GM23338 (cell line): ENCODE measurements at places on chromosomes 5 and 9.

- no peaks in the 10 kb centered on the region for H3K4me1 ChIP-seq
- no peaks in the 10 kb centered on the region for H3K27me3 ChIP-seq
- DNase-seq, result no peak
- no peaks in the 10 kb centered on the region for H3K36me3 ChIP-seq
- no peak overlapping the region for H3K4me3 ChIP-seq
Measured at GRCh38 chr5:122375801-122376200, 63.8 kb downstream of the SNCAIP start.

- H3K36me3 ChIP-seq, result no peaks in the 10 kb centered on the region
- no peaks in the 10 kb centered on the region for H3K27me3 ChIP-seq
- DNase-seq, result no peak
- H3K27ac ChIP-seq, result no peak overlapping the region
Measured at GRCh38 chr5:19855031-19855430, 133.0 kb downstream of the CDH18 start.

DNA sequence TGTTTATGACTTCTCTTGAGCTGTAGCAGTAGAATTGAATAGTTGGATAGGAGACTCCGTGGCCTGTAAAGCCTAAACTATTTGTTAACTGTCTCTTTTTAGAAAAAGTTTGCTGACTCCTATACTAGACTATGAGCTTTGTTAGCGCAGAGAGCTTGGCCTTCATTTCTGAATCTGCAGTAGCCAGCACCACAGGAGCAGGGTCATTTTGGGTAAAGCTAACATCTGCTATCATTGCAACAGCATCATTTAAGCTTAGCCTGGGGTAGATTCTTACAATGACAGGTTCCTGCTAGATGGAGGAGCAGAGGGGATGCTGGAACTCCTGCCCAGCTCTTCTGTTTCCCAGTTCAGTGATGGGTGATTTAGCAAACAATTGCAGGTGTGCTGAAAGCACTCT is 133.7 kb upstream of the ASTN2 start:
- H3K36me3 ChIP-seq, result no peaks in the 10 kb centered on the region
- no peaks in the 10 kb centered on the region for H3K27me3 ChIP-seq
- no peak for DNase-seq
- no peak overlapping the region for H3K4me3 ChIP-seq

DNA sequence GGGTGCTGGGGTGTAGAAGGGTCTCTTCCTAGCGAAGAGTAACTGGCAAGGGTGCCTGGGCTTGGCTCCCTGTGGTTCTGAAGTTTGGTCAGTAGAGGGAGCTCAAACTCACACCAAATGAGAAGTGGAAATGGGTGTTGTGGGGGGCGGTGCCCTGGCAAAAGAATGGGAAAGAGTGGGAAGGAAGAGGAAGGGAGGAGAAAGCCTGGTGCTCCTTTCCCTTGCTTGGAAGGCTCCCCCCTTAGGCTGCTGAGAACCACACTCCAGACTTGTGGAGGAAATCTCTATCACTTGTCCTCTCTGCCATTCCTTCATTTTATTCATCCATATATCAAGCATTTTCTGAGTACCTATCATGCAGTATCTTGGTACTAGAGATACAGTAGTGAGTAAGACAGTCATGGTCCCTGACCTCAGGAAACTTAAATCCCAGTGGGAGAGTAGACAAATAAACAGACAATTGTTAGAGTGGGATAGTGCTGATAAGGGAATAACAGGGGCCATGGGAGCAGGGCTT is 13.0 kb downstream of the SLC4A9 start:
- H3K4me3 ChIP-seq, result no peak overlapping the region
- H3K4me1 ChIP-seq, result no peaks in the 10 kb centered on the region
- no peaks in the 10 kb centered on the region for H3K27me3 ChIP-seq
- peak; percentile 95 for DNase-seq
- H3K27ac ChIP-seq, result peak overlapping the region; percentile 56; the same call in 1 of the 2 replicates
- H3K36me3 ChIP-seq, result no peaks in the 10 kb centered on the region

DNA sequence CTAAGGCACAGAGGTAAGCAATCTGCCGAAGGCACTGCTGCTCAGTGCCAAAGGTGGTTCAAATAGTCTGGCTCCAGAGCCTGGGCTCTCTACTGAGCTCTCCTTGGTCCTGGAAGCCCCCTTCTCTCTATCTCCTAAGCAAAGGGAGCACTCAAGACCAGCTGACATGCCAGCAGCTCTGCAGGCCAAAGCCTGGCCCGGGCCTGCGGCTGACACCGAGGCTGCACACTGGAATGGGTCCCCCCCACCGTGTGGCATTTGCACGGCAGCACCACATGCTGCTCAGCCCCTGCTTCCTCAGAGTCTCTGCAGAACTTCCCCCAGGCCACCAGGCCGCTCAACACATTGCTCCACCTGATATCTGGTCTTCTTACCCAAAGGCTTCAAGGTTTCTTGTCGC is 57.8 kb upstream of the GOLPH3 start:
- H3K27me3 ChIP-seq, result no peaks in the 10 kb centered on the region
- H3K4me1 ChIP-seq, result no peaks in the 10 kb centered on the region
- H3K27ac ChIP-seq, result no peak overlapping the region
- peaks cover 7% of the 10 kb centered on the region for H3K36me3 ChIP-seq
- DNase-seq, result no peak
- H3K4me3 ChIP-seq, result no peak overlapping the region

DNA sequence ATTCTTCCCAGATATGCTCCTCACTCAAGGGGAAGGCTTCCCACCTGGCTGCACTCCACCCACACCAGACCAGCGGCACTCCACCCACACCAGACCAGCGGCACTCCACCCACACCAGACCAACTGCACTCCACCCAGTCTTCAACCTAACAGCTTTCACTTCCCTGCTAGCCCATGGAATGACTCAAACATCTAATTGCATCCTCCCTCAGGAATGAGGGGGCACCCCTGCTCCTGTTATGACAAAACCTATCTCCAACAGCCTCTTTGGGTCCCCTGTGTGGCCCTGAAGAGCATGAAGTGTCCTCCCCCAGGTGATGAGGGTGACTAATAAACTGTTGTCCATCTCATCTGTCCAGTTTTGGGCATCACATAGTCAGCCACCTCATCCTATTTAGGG is 556.6 kb upstream of the TUSC1 start:
- no peak overlapping the region for H3K4me3 ChIP-seq
- H3K4me1 ChIP-seq, result no peaks in the 10 kb centered on the region
- DNase-seq, result no peak
- no peak overlapping the region for H3K27ac ChIP-seq
- H3K36me3 ChIP-seq, result no peaks in the 10 kb centered on the region
